ENCODE measurements at places on chromosomes 12 and 14. TPM values are rescaled to one million over a fixed set of nuclear protein-coding genes. Genes with fewer than 3 reads are reported as not detected.

DNA sequence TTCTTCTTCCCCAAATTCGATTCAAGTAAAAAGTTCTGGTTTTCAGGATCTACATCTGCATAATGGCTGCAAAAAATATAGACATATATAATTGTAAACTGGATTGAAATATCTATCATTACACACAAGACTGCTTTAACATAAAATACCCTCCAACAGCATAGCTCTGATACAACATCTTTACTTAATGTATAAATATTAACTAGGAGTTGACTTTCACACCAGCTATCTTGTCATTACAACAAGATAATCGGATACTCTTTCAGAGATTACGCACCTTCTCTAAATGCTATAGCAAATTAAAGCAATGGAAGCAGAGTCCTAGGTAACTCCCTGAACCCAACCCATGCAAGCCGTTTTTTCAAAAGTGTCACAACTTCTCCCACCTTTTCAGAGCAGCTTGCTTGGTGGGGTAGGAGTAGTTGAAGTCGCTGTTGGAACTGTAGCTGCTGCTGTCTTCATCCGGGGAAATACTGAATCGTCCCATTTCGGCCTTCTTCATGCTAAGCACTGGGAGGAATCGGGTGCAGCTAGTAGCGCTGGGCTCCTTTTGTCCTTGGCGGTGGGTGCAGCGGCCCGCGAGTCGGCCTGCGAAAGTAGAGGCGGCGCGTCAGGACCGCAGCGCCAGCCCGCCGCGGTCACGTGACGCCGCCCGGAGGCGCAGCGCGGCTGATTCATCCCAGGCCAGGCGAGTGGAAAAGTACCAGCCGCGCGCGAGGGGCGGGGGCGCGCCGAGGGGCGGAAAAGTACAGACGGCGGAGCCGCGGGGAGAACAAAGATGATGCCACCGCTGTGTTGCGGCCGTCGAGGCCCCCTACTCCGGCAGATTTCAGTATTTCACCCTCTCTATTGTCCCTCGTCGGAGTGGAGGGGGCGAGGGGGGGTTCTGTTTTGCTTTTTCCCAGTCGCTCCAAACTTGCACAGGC, 1.5 kb downstream of the SLC38A2 start:
- no peaks in the 10 kb centered on the region for H3K27me3 ChIP-seq
- peak overlapping the region; percentile 96 for H3K27ac ChIP-seq
- peak overlapping the region; percentile 95 for H3K4me3 ChIP-seq

DNA sequence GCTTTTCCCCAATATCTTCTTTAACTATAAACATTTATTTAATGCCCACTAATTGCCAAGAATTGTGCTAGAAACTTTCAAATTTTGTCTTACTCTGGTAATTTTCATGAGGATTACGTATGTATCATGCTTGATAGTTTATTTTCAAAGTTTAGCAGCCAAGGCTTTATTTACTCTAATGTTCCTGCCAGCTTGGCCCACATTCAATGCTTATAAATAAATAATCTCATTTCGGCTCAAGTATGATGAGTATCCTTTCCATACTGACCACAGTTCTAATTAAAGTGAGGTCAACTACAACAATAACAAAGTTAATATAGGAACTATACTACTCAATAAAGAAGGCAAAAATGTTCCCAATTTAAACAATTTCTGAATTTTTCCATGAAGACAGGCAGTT, 259.2 kb downstream of the MED13L start:
- no peak overlapping the region for H3K27ac ChIP-seq
- no peak for DNase-seq
- H3K36me3 ChIP-seq = peaks cover 22% of the 10 kb centered on the region
- no peak overlapping the region for H3K4me3 ChIP-seq

- H3K4me3 ChIP-seq = no peak overlapping the region
- no peak for DNase-seq
- peaks cover 15% of the 10 kb centered on the region for H3K4me1 ChIP-seq
- H3K27me3 ChIP-seq = no peaks in the 10 kb centered on the region
- H3K27ac ChIP-seq = no peak overlapping the region
- peaks cover 4% of the 10 kb centered on the region for H3K36me3 ChIP-seq
Measured at GRCh38 chr12:68557011-68557730, 53.5 kb upstream of the RAP1B start.

DNA sequence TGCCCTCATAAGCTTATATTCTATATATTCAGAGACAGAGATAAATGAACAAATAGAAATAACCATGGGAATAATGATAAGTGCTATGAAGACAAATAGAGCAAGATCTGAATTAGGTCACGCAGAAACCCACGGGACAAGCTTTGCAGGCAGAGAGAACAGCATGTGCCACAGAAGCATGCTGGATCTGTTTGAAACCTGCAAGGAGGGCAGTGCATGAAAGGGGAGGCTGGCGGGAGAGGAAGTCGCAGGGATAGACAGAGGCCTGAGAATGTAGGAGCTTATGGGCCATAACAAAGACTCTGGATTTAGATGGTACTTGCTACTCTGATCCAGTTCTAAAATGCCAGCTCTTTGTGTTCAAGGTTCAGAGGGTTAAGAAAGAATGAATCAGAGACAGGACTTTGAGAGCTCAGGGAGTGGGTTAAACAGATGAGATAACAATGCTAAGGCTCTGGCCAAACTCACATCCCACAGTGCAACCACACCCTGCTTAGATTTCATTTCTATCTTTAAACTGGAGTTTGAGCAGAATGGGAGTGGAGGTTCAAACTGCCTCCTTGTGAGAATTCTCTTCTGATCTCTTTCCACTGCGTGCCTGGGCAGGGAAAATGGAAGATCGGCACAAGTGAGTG, 49.2 kb upstream of the PPP1R12A start:
- H3K27me3 ChIP-seq = peaks cover 17% of the 10 kb centered on the region
- no peaks in the 10 kb centered on the region for H3K36me3 ChIP-seq
- H3K4me1 ChIP-seq = no peaks in the 10 kb centered on the region
- no peak for DNase-seq
- no peak overlapping the region for H3K27ac ChIP-seq

GRCh38 chr14:96150214-96150613, 54.4 kb upstream of the BDKRB2 start:
- H3K4me3 ChIP-seq = no peak overlapping the region

DNA sequence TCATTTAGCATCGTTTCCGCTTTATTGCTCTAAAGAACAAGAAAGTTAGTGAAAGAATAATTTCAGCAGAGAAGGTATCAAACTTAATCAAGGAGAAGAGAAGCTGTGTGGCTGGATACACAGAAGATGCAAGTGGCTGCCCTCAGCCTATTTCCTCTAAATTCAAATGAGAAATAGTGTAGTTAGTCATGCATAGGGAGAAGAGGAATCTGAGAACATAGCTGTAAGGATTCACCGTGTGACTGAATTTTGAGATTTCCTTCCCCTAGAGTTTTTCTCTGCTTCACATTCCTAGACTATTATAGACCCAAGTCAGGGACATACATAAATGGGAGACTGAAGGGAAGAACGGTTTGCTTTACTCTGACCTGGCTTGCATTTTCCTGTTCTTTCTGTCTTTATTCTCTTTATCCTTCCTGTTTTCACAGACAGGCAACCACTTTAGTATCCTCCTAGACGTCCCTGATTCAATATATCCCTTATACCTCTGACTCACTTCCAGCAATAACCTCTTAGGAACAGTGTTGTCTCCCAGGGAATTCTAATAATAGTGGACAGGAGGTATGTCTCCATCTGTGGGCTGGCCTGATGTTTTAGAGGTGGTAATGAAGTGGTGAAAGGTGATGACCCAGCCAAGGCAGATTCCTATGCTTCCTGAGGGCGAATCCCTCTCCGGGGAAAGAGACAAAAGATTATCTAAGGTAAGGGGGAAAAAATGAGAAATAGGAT, 7.0 kb downstream of the RNASE10 start:
- no peaks in the 10 kb centered on the region for H3K36me3 ChIP-seq
- no peak for DNase-seq
- no peak overlapping the region for H3K27ac ChIP-seq
- H3K27me3 ChIP-seq = peaks cover 7% of the 10 kb centered on the region

GRCh38 chr14:86654558-86655184, 1124.7 kb downstream of the FLRT2 start:
- DNase-seq = no peak
- H3K36me3 ChIP-seq = no peaks in the 10 kb centered on the region
- no peaks in the 10 kb centered on the region for H3K4me1 ChIP-seq
- no peak overlapping the region for H3K4me3 ChIP-seq
- H3K27me3 ChIP-seq = no peaks in the 10 kb centered on the region

DNA sequence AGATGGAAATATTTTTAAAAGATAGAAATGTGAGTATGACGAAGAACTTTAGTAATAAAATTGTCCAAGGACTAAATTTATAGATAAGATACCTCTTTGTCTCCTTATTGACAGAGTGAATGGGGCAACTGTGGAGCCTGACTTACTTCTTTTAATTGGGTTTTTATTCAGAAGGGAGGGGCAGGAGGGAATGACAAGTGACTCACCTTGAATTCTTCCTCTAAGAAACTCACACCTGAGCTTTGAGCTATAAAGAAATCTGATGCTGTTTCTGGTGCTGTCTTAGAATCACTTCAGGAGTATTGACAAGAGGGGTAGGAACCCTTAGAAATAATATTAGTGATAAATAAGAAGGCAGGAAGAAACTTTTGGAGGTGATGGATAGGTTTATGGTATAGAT, 951 bp downstream of the NR1H4 start:
- no peak overlapping the region for H3K27ac ChIP-seq
- no peak overlapping the region for H3K4me3 ChIP-seq
- no peaks in the 10 kb centered on the region for H3K27me3 ChIP-seq
- no peaks in the 10 kb centered on the region for H3K36me3 ChIP-seq

DNA sequence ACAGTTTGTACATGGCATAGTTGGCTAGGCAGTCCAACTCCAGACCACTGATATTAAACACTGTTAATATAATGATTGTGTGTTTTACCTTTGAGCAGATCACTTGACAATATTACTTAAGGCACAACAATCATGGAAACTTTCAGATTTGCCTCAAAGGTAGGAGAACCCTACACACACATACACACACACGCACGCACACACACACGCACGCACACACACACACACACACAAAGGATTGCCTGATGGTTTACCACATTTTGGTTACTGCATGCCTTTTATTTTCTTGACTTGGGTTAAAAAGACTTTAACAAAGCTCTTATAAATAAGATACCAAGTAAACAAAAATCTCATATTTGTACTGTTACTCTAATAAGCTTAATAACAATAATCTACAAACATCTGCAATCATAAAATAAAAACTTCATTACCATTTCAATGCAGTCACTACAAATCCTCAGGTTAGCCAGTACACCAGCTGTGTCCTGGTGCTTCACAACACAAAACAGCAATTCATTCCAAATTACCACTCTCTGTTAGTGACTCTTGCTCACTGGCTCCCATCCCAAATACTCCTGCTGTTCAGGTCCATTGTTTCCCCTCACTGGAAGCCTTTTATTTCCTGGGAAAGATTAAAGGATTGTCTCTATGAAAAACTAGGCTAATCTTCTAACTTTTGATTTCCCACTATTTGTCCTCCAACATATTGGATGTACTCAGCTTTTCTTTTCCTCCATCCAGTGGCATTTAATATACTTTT, 175.2 kb upstream of the ATP2B1 start:
- peaks cover 11% of the 10 kb centered on the region for H3K36me3 ChIP-seq
- H3K27me3 ChIP-seq = no peaks in the 10 kb centered on the region
- no peak for DNase-seq
- H3K4me1 ChIP-seq = peaks cover 24% of the 10 kb centered on the region
- H3K4me3 ChIP-seq = no peak overlapping the region
- no peak overlapping the region for H3K27ac ChIP-seq

- peaks cover 17% of the 10 kb centered on the region for H3K27me3 ChIP-seq
- DNase-seq = peak; percentile 35
- H3K4me3 ChIP-seq = no peak overlapping the region
- H3K27ac ChIP-seq = no peak overlapping the region
- peaks cover 4% of the 10 kb centered on the region for H3K4me1 ChIP-seq
- H3K36me3 ChIP-seq = no peaks in the 10 kb centered on the region
Measured at GRCh38 chr12:104201238-104202001, 14.2 kb upstream of the TXNRD1 start.

GRCh38 chr12:121218588-121219352, 8.8 kb downstream of the P2RX4 start:
- peaks cover 54% of the 10 kb centered on the region for H3K36me3 ChIP-seq
- H3K4me1 ChIP-seq = peaks cover 34% of the 10 kb centered on the region
- H3K4me3 ChIP-seq = no peak overlapping the region
- DNase-seq = no peak

Gene DNAI7
- not detected for total RNA-seq

Gene NCKAP5L
- total RNA-seq = 11.0 TPM

Gene ETFBKMT
- total RNA-seq = 1.1 TPM

Gene SLCO1C1
- not detected for total RNA-seq

Gene EML5
- total RNA-seq = 2.9 TPM

Gene ITPK1
- total RNA-seq = 94.1 TPM

Gene PLEKHD1
- 0.11 TPM for total RNA-seq

Measured in activated naive CD8-positive, alpha-beta T cell treated with anti-CD3 and anti-CD28 coated beads, Interleukin-2, amount 10 ng/mL, durations not matched to agents 7 days and 5 days (primary cell).